Naive thymus-derived CD8-positive, alpha-beta T cell (primary cell): ENCODE measurements at places on chromosomes 3 and 15.

GRCh38 chr3:29759411-29760225 lies 478.7 kb downstream of the RBMS3 start:
- DNase-seq = no peak

DNA sequence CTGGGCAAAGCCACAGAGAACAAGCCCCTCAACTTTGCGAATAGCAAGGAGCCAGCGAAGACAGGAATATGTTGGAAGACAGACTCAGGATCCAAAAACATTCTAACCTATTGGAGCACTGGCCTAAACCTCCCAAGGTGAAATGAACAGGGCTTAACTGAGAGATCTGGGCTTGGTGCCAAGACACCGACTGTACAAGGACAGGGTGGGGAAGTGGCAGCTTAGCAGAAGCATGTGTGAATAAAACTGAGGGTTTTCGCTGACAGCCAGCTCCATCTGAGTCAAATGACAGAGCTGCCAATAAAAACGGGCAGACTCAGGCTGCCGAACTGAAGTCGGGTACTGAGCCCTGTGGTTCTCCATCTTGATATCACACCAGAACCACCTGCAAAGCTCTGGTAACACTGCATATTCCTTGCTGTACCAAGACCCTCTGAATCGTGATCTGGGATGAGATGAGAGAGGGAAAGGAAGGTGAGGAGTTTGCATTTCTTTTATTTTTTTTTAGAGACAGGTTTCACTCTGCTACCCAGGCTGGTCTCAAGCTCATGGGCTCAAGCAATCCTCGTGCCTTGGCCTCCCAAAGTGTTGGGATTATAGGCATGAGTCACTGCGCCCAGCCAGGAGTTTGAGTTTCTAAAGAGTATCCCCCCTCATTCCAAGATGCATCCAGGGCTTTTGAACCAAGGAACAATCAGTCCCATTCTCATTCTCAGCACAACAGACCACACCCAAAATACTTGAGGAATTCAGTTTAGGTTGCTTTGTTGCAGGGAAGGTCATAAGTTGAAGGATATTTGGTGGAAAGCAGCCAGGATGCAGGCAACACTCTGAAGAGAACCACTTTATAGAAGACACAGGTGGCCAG lies 6.0 kb upstream of the PLCB2 start:
- DNase-seq = no peak

- no peak for DNase-seq
These were observed 61.1 kb upstream of the GCNT3 start for GRCh38 chr15:59550530-59550929.

DNA sequence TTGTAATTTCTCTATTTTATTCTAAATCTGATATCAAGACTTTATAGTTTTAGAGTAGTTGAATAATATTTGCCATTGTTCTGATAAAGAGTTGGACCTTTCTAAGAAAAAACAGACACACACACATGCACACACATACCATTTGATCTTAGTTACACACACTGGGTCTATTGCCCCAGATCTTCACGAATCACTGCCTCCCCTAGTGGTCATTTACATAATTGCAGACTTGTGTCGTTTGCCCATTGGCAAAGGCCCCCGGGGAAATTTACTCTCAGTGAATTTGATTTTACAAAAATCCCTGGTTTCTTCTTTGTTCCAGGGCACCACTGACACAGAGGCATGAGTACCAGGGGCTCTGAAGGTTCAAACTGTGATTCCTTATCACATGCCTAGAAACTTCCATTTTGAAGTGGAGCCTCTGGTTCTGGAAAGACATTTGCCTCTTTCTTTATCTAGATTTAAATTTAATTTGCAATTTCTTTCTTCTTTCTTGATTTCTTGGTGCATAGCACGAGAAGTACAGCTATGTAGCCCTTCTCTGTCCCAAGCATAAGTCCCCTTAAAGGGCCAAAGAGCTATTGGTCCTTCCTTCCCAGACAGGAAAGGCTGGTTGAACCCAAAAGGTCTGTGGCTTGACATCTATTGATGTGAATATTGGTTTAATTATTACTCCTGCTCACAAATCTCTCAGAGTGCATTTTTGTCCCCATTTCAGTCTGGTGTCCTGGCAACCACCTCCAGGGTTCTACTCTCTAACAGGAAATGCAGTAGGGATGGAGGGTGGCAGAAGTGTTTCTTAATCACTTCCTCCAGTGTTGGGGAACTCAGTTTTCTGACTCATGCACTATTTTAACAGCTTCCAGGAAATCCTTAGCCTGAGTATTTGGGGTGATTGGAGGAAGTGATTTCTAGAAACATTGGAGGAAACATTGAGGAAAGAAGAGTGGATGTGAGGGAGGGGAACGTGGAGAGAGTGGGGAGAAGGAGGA lies 32.4 kb upstream of the SLC6A11 start:
- no peak for DNase-seq

- DNase-seq = no peak
These were observed 141.6 kb upstream of the SPRED1 start for GRCh38 chr15:38111070-38111469.

GRCh38 chr3:76403556-76403955 lies 618.2 kb upstream of the ZNF717 start:
- DNase-seq = no peak

DNA sequence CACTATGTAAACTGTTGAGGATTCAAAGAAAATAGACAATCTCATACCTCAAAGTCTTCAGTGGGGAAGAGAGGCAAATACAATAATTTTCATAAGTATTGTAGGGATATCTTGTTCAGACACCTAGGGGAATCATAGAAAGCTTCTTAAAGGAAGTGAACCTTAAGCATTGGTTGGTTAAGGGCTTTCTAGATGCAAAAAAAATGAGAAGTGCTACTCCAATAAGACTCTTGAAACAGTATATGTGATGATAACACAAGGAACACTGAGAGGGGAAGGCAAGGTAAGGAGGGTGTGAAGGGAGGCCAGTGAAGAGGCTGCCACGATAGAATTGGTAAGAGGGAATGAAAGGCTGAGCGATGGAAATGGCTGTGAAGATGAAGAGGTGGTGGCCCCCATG lies 104.1 kb downstream of the TPRG1 start:
- DNase-seq = no peak

GRCh38 chr3:141940194-141940776 lies 63.8 kb downstream of the ATP1B3 start:
- no peak for DNase-seq

GRCh38 chr3:3200632-3201212 lies 21.2 kb upstream of the CRBN start:
- peak; percentile 14 for DNase-seq

GRCh38 chr15:49904296-49904695 lies 214.7 kb downstream of the ATP8B4 start:
- DNase-seq = no peak

DNA sequence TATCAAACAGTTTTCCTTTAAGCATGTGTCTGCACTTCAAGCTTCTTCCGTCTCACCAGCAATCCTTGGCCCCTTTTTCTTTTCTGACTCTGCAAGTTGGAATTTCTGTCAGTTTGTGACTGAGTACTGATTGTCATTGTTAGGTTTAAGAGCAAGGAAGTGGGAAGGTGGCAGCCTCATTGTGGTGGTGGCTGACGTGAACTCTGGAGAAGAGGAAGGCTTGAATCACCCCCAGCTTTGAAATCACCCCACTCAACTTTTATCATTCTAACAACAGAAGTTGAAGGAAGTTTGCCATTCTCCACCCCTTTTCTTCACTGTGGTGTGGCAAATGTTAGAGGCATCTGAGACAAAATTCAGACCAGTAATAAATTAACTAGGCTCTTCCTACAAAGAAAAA lies 231.6 kb upstream of the AGTR1 start:
- DNase-seq = no peak

DNA sequence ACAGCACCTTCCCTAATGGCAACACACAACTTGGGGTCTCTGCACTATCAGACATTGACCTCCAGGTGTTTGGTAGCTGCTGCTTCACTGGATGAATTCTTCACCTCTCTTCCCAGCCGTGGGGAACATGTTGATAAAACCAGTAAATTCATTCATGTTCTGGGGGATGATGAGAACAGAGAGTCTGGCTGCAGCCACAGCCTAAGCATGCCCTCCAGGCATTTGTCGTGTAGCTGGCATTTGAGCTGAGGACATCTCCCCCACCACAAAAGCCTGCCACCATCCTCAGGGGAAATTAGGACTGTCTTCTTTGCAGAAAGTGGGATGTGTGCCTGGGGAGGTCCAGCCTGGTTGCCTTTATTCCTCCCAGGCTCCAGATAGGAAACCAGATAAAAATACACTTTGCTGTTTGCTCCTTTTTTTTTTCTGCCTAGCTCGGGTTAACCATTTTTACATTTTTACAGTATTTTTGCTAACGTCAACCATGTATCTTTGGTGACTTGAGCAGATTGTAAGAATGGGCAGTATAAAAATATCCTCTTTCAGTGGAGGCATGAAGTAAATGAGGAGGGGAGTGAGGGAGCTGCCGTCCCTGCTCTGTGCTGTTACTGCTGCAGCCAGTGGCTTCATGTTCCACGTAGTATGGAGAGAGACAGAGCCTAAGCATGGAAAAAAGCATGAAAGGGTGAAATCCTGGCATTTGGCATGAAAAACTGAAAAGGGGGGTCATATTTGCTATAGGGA lies 444.0 kb downstream of the EPHB1 start:
- DNase-seq = no peak

- DNase-seq = no peak
These were observed 616.0 kb upstream of the NAALADL2 start for GRCh38 chr3:174243171-174243570.
